ENCODE measurements at places on chromosomes 7 and 10.

- no peak for DNase-seq
Measured at GRCh38 chr10:98125940-98126631, 8.4 kb upstream of the R3HCC1L start.

GRCh38 chr10:69202332-69202731 is 17.8 kb upstream of the HKDC1 start:
- no peak for DNase-seq

GRCh38 chr7:111952783-111953182 is 253.4 kb downstream of the DOCK4 start:
- no peak for DNase-seq

GRCh38 chr10:7968510-7969112 is 85.9 kb upstream of the GATA3 start:
- no peak for DNase-seq

DNA sequence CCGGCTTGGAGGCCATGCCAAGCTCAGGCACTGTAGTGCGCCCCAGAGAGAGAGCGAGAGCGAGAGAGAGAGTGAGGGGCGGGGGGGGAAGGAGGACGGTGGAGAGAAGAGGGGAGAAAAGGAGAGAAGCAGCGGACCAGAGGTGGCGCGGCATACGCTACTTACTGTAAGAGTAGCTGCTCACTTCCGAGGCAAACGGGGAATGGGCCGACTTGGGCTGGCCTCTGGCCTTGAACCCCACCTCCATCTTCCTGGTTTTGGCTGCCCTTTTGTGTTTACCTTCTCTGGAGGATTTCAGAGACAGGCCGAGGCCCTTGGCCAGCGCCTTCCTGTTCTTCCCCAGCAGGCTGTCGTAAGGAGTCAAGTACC is 66.9 kb downstream of the TNRC18 start:
- DNase-seq: no peak

DNA sequence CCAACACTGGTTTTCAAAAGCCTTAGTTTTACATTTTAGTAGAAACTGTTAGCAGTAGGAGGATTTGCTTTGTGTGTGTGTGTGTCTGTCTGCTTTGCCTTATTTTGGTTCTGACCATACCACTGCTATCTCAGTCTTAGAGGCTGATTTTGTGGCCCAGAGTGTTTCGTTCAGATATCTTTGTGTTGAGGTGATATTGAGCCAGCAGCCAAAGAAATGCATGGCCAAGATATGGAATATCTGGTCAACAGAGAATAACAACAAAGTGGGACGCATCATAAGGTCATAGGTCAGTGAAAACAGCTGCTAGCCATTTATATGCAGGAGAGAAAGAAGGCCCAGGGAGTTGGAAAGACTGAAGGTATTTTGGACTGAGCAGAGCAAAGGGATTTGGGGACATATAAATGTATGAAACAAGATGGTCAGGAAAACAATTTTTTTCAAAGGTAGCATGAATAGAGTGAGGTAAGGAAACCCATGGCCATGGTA is 47.7 kb downstream of the KIAA1217 start:
- no peak for DNase-seq

DNA sequence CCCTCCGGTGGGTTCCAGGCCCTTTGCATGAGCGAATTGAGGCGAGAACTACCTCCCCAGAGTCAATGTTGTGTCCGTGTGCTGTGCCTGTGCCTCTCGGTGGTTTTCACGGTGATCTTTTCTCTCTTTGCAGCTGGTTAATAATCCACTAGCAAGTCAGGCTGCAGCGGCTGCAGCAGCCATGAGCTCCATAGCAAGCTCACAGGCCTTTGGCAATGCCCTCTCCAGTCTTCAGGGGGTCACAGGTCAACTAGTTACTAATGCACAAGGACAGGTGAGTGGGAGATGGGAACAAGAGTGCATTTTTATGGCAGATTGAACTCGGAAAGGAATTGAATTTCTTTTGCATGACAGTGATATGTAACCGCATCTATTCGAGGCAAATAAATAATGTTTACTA is 159.7 kb upstream of the YAE1 start:
- no peak for DNase-seq

DNA sequence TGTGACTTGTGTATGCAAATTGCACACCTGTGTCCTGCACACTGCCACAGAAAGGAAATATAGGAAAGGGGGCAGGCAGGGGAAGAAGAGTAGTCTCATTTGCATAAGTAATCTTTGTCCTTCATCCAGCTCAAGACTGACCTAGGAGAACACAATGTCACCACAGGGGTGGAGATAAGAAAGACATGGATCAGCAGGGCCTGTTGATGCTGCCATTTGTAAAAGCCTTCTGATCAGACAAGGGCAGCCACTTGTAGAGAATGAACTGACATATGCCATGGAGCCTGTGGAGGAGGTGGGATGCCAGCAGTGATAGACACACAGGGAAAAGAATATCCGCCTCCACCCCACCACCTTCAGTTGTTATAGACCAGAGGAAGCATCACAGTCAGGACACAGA is 528.9 kb downstream of the HTR7 start:
- no peak for DNase-seq

GRCh38 chr10:73823391-73823790 is 12.0 kb upstream of the NDST2 start:
- DNase-seq: no peak

DNA sequence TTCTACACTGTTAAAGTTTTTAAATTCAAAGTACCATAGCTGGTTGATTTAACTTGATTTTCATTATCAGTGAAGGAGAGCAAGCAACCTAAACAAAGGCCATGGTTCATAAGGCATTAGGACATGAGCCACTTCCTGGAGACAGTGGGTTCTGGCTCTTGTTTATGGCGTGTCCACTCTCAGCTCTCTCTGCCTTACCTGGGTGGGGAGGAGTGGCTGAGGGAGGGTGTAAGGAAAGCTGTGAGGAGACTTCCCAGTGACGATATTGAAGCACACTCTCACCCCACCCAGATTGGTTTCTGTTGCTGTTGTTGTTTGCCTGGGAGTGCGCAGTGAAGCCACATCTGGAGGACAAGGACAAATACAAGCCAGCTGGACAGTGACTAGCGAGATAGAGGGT is 365.3 kb upstream of the FZD8 start:
- DNase-seq: no peak

DNA sequence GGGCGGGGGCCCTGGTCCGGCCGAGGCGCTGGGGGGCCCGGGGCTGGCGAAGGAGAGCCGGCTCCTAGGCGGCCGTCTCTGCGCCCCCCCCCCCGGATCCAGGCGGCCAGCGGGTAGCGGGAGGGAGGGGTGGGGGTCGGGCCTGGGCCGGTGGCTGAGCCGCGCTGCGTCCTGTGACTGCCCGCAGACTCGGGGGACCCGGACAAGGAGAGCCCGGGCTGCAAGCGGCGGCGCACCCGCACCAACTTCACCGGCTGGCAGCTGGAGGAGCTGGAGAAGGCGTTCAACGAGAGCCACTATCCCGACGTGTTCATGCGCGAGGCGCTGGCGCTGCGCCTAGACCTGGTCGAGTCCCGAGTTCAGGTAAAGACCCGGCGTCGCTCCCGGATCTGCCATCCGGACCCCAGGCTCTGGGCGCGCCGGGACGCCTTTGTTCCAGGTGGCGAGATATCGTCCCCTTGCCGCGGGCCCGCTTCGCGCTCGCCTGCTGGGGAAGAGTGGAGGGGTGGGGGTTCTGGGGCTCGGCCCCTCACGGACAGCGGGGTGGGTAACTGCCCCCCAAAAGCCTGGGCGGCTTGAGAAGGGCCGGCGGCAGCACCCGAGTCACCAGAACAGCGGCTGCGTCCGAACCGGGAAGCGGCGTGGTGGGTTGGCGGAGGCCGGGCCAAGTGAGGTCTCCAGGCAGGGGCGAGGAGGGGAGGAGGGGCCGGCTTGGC is 819 bp downstream of the UNCX start:
- no peak for DNase-seq

DNA sequence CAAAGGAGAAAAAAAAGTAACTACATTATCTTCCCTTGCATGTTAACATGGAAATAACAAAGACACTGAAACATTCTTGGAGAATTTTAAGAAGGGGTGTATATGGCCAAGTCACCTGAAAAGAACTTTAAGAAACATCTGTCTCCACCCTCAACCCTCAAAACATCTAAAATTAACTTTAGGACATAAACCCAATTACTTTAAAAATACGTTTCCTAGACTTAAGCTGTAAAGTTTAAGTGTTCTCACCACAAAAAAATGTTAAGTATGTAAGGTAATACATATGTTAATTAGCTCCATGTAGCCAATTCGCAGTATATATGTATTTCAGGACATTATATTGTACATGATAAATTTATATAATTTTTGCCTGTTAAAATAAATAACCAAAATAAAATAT is 71.1 kb upstream of the GLCCI1 start:
- DNase-seq: no peak

GRCh38 chr7:105872491-105872890 is 3.9 kb downstream of the ATXN7L1 start:
- no peak for DNase-seq

DNA sequence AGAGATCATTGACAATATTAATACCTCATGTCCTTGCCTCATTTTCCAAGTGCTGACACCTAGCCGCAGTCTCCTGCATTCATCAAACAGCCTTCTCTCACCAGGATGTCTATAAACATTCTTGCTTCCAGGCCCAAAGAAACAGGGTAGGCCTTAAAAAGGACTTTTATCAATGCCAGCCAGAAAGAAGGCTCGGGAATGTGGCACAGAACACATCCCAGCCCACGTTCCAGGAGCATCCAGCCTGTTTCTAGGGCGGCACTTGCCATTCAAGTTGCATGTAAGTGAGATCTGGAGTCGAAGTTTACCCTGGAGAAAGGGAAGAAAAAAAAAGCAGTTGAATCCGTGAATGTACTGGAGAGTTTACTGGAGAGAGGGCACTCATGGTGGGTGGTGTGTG is 1083.1 kb downstream of the KCNMA1 start:
- no peak for DNase-seq

GRCh38 chr7:101557421-101557820 is 71.7 kb downstream of the MYL10 start:
- no peak for DNase-seq

DNA sequence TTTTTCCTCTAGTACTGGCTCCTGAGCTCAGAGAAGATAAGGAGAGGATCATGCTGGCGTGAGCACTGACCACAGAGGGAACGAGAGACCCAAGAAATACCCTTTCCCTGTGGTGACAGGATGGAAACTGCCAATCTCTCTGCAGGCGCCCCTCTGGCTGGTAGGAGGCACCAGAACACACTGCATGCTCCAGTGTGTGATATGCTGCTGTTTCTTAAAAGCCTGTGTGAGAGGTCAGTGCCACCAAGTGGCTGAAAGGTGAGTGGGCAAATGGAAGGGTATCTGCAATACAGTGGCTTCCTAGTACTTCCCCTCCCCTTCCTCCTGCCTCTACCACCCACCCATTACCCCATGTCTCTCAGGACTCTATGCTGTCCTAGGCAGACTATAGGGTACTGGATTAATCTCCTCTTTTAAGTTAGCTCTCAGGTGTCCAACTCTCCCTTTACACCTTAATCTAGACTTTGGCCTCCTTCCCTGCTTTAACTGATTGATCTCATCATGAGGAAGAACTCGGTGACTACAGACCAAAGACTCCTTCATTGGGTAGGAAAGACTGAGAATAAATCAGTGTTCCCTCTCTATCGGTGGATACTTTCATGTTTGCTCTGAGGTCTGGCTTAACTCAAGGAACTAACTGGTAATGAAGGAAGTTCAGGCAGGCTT is 283.6 kb downstream of the ADRA2A start:
- DNase-seq: peak; percentile 17

GRCh38 chr10:60122190-60122589 is 215.8 kb upstream of the CCDC6 start:
- no peak for DNase-seq

GRCh38 chr10:110416776-110417711 is 80.7 kb upstream of the DUSP5 start:
- DNase-seq: no peak

GRCh38 chr7:33497051-33497450 is 367.7 kb downstream of the BBS9 start:
- DNase-seq: no peak

- no peak for DNase-seq
Measured at GRCh38 chr10:127313996-127314700, 117.8 kb upstream of the INSYN2A start.

- DNase-seq: no peak
Measured at GRCh38 chr10:102473445-102474331, 22.3 kb upstream of the C10orf95 start.

- no peak for DNase-seq
Measured at GRCh38 chr10:81116990-81117389, 579.3 kb downstream of the SH2D4B start.

DNA sequence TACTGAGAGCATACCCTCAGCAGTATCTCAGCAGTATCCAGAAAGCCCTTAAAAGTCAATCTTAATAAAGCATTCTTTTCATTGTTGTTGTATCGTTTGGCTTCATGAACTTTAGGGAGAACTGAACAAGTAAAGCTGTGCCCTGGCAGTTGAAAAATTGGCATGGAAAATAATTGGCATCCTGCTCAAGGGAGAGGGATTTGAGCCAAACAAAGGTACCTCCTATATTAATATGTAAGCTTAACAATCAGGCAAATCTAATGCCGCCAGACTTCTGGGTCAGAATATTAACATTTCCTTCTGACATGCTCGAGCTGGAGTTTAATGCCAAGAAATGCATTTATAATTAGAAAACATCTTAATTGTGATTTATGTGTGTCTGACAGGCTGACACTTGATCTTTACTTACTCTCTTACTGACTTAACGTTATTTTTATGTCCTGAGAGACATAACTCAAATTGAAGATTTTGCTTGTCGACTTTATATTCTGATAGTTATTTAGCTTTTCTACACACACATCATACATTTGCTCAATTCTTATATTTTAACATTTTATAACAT is 42.1 kb upstream of the PCDH15 start:
- DNase-seq: no peak

DNA sequence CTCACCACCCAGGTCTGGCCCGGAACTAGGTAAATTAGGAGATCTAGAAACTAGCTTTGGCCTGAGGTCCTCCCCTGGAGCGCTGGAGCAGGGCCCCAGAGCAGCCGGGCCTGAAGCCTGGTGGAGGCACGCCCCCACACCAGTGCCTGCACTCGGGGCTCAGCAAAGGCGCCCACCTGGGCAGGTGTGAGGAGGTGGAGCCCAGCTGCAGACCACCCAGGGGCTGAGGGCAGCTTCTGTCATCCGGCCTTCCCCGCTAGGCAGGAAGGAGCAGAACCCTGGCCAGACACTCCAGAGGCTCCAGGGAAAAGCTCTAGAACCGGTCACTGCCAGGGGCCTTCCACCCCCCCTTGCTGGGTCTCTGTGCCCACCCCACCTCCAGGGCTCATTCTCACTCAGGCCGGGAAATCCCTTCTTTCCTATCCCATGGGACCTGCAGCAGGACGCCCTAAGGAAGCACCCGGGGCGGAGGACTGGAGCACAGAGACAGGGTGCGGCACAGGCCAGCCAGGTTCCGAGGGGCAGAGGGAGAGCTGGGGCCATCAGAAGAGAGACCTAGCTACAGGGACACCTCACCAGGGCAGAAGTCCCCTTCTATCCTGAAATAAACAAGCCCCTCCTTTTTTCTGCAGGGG is 161.2 kb downstream of the NRF1 start:
- DNase-seq: no peak

Measured in NCI-H2107 (cell line).